ENCODE measurements at places on chromosomes 4 and X. TPM values are rescaled to one million over a fixed set of nuclear protein-coding genes. Genes with fewer than 3 reads are reported as not detected.

- H3K4me1 ChIP-seq: peaks cover 4% of the 10 kb centered on the region
- H3K4me3 ChIP-seq: no peak overlapping the region
- H3K36me3 ChIP-seq: no peaks in the 10 kb centered on the region
- no peak for DNase-seq
Measured at GRCh38 chr4:47814618-47815295, 23.1 kb downstream of the CORIN start.

DNA sequence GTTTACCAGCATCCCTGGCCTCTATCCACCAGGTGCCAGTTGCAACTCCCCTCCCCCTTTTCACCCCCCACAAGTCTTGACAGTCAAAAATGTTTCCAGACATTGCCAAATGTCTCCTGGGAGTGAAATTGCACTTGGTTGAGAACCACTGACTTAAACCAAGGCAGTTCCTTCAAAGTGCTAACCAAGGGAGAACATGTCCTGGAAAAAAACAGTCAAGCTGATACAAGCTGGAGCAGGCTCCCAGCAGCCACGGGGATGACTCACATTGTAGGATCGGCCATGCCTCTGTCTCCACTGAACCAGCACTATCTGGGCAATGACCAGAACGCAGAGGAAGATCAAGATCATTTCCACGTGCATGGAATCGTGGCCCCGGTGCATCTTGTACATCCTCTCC lies 11.4 kb downstream of the RNF175 start:
- peaks cover 13% of the 10 kb centered on the region for H3K27me3 ChIP-seq
- DNase-seq: peak; percentile 49
- no peak overlapping the region for H3K4me3 ChIP-seq
- no peaks in the 10 kb centered on the region for H3K4me1 ChIP-seq

DNA sequence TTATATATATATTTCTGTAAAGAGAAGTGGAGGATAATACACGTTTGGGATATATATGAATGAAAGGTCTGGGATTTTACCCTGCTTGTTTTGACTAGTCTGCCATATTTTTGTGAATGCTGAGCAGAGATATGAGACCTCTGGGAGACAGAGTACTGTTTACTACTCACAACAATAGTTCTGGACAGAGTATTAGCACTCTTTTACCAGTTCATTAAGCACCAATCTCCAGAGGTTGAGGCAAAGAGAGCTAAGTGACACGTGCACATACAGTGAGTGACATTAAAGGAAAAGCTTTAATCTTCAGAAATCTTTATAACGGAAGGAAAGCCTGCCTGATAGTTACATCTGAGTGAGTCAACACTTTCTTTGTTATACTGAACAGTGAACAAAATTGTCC lies 1452.7 kb upstream of the TENM3 start:
- H3K27me3 ChIP-seq: no peaks in the 10 kb centered on the region
- no peaks in the 10 kb centered on the region for H3K4me1 ChIP-seq
- no peak overlapping the region for H3K4me3 ChIP-seq
- no peaks in the 10 kb centered on the region for H3K36me3 ChIP-seq
- no peak overlapping the region for H3K27ac ChIP-seq

GRCh38 chr4:71944956-71945355 lies 86.8 kb upstream of the NPFFR2 start:
- no peaks in the 10 kb centered on the region for H3K27me3 ChIP-seq
- no peak overlapping the region for H3K4me3 ChIP-seq
- no peaks in the 10 kb centered on the region for H3K36me3 ChIP-seq
- no peak overlapping the region for H3K27ac ChIP-seq
- H3K4me1 ChIP-seq: no peaks in the 10 kb centered on the region

DNA sequence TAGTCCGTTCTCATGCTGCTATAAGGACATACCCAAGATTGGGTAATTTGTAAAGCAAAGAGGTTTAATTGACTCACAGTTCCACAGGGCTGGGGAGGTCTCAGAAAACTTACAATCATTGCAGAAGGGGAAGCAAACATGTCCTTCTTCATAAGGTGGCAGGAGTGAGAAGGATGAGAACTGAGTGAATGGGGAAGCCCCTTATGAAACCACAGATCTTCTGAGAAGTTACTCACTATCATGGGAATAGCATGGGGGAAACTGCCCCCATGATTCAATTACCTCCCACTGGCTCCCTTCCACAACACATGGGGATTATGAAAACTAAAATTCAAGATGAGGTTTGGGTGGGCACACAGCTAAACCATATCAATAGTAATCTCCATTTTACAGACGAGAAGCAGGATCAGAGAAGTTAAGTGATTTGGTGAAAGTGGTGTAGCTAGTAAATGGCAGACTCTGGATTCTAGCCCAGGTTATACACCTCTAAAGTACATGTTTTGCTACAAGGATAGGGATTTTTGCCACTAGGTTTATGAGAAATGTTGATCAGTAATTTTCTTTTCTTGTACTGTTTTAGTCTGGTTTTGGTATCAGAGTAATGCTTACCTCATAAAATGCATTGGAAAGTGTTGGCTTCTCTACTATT lies 47.3 kb upstream of the C1GALT1C1 start:
- H3K27ac ChIP-seq: peak overlapping the region; percentile 75
- peaks cover 14% of the 10 kb centered on the region for H3K4me1 ChIP-seq
- no peaks in the 10 kb centered on the region for H3K27me3 ChIP-seq
- H3K4me3 ChIP-seq: no peak overlapping the region
- no peak for DNase-seq

DNA sequence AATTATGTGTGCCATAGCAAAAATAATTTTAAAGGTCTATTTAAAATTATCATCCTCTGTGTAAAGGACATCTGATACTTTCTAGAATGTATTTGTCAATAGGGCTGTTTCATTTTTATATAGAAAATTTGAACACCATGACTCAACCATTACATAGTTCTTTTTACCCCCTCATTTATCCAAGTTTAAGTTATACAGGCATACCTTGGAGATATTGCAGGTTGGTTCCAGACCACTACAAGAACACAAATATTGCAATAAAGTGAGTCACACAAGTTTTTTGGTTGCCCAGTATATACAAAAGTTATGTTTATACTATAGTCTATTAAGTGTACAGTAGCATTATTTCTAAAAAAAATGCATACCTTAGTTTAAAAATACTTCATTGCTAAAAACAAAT lies 130.4 kb downstream of the MSL3 start:
- no peaks in the 10 kb centered on the region for H3K27me3 ChIP-seq
- H3K36me3 ChIP-seq: no peaks in the 10 kb centered on the region

GRCh38 chrX:121245763-121246162 lies 198.4 kb downstream of the GLUD2 start:
- H3K4me3 ChIP-seq: no peak overlapping the region
- H3K36me3 ChIP-seq: no peaks in the 10 kb centered on the region
- no peaks in the 10 kb centered on the region for H3K4me1 ChIP-seq
- H3K27ac ChIP-seq: no peak overlapping the region

DNA sequence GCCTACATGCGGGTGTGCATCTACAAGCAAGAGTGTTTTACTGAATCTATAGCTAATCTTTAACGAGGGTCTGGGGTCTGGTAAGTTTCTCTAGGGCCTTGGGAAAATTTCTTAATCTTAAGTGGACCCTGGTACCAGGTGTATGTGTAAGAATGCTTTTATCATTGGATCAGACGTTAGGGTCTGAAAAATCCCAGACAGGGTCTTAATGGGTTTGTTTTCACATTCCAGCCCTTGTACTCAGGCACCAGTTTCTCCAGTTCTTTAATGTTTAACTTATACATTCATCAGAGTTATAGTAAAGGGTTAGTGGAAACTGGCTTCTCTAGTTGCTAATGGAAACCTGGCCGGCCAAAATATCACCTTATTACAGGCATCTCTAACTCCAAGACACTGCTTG lies 11.6 kb downstream of the MAGEB16 start:
- no peak overlapping the region for H3K27ac ChIP-seq
- no peak overlapping the region for H3K4me3 ChIP-seq
- H3K36me3 ChIP-seq: no peaks in the 10 kb centered on the region
- no peaks in the 10 kb centered on the region for H3K27me3 ChIP-seq
- no peak for DNase-seq
- no peaks in the 10 kb centered on the region for H3K4me1 ChIP-seq

GRCh38 chr4:123602007-123602406 lies 205.4 kb downstream of the SPRY1 start:
- peaks cover 2% of the 10 kb centered on the region for H3K27me3 ChIP-seq
- H3K27ac ChIP-seq: no peak overlapping the region
- no peaks in the 10 kb centered on the region for H3K36me3 ChIP-seq
- no peak for DNase-seq

- peaks cover 2% of the 10 kb centered on the region for H3K27me3 ChIP-seq
- H3K36me3 ChIP-seq: peaks cover 12% of the 10 kb centered on the region
- H3K4me1 ChIP-seq: peaks cover 10% of the 10 kb centered on the region
- peak; percentile 71 for DNase-seq
- peak overlapping the region; percentile 82 for H3K27ac ChIP-seq
Measured at GRCh38 chrX:3815896-3816664, 102.6 kb upstream of the PRKX start.

DNA sequence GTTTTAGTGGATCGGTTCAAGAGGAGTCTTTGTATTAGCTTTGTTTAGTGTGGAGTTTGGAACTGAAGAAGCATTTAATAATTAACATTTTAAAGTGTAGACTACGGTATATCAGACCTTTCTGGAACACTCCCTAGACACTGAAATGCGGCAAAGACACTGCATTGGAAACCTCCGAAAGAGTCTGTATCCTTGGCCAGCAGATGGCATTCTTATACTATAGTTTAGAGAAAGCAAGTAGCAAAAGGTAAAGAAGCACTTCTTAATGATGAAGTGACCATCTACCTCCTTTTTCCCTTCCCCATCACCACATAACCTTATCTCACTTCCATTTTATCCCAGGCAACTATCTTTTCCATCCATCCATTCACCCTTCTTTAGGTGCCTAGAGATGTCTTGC lies 7.6 kb downstream of the FABP2 start:
- H3K36me3 ChIP-seq: no peaks in the 10 kb centered on the region
- H3K4me1 ChIP-seq: no peaks in the 10 kb centered on the region
- H3K27me3 ChIP-seq: peaks cover 13% of the 10 kb centered on the region
- H3K4me3 ChIP-seq: no peak overlapping the region

DNA sequence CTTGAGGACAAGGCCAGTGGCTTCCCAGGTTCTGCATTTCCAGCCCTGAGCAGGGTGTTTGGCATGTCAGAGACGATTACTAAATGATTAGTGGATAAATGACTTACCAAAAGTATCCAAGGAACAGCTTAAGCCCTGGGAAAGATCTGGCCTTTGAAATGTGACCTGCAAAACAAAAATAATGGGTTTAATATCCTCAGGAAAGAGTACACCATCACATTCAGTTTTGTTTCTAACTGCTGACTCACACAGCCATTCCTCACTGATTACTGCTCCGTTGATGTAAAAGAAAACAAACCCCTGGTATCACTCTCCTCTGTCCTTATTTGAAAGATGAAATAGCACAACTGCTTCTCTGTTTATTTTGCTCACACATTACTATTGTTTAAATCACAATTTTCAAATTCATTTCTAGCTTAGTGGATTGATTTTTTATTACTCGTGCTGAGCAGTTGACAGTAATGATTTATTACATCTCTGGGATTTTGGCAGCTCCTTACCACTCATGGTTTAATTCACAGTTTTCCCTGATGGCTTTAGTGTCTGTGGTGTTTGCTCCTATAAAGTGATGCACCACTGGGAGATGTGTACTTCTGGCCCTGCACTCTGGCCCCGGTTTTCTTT lies 117.0 kb downstream of the CBLL2 start:
- H3K4me1 ChIP-seq: no peaks in the 10 kb centered on the region
- no peak overlapping the region for H3K27ac ChIP-seq

- DNase-seq: no peak
- no peaks in the 10 kb centered on the region for H3K27me3 ChIP-seq
- H3K4me1 ChIP-seq: no peaks in the 10 kb centered on the region
- H3K36me3 ChIP-seq: no peaks in the 10 kb centered on the region
- no peak overlapping the region for H3K27ac ChIP-seq
Measured at GRCh38 chrX:44401151-44401550, 57.7 kb upstream of the EFHC2 start.

DNA sequence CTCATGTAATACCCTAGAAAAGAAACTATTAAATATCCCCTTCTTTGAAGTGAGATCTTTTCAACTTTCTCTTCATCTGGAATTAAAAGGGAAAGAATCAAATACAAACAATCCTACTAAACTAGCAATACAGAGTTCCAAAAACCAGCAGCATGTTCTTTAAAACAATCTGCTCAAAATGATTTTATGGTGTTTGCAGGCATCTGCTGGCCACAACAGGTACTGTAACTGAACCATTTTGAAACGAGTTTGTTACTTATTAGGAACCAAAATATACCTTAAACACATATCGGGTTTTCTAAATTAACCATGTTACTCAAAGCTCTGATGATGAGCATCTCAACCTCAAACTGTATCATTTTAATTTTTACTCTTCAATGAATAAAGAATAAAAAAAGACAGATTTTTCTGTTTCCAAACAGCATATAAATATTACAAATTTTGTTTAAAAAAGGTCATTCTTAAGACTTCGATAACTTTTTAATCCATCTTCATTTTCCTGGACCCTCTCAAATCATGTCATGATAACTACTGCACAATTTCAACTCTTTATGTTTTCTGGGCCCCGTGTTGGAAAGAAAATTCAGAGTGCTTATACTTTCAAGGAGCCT lies 56.5 kb downstream of the ARAP2 start:
- no peaks in the 10 kb centered on the region for H3K27me3 ChIP-seq
- H3K4me1 ChIP-seq: peaks cover 26% of the 10 kb centered on the region

GRCh38 chr4:102843938-102844337 lies 16.6 kb upstream of the UBE2D3 start:
- no peak overlapping the region for H3K4me3 ChIP-seq
- H3K27me3 ChIP-seq: no peaks in the 10 kb centered on the region
- no peak overlapping the region for H3K27ac ChIP-seq
- H3K36me3 ChIP-seq: peaks cover 17% of the 10 kb centered on the region
- no peak for DNase-seq

GRCh38 chrX:10398215-10398614 lies 222.2 kb downstream of the MID1 start:
- no peak for DNase-seq
- H3K27me3 ChIP-seq: no peaks in the 10 kb centered on the region
- no peaks in the 10 kb centered on the region for H3K36me3 ChIP-seq
- no peaks in the 10 kb centered on the region for H3K4me1 ChIP-seq

CXCL11 gene
- not detected for total RNA-seq

CT45A3 gene
- not detected for total RNA-seq

SLC9A7 gene
- total RNA-seq: 43.8 TPM
